Amniotic stem cell (primary cell): ENCODE measurements at places on chromosomes 1 and 21.

GRCh38 chr1:219444474-219444873 is 168.4 kb downstream of the ZC3H11B start:
- DNase-seq: no peak

- DNase-seq: no peak
These were observed 25.8 kb downstream of the PTPN14 start for GRCh38 chr1:214525535-214526019.

DNA sequence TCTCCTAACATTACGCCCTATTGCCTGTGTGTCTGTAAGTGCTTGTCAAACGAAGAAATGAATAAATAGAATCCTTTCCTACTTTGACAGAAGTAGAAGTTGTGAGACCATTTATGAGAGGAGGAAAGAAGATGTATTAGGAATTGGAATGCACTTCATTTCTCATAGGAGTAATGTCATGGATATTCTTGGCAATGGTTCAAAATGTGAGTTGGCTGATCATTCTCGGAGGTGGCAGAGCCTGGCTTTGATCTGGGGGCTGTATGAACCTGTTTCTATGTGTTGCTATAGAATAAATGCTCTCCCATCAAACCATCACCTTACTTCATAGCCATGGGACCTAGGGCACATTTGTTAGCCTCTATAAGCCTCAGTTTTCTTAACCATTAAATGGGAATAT is 10.1 kb upstream of the SERBP1 start:
- DNase-seq: no peak

- DNase-seq: no peak
These were observed 19.7 kb downstream of the ENSA start for GRCh38 chr1:150609732-150610131.

GRCh38 chr1:186188736-186189135 is 186.3 kb downstream of the TPR start:
- DNase-seq: no peak

DNA sequence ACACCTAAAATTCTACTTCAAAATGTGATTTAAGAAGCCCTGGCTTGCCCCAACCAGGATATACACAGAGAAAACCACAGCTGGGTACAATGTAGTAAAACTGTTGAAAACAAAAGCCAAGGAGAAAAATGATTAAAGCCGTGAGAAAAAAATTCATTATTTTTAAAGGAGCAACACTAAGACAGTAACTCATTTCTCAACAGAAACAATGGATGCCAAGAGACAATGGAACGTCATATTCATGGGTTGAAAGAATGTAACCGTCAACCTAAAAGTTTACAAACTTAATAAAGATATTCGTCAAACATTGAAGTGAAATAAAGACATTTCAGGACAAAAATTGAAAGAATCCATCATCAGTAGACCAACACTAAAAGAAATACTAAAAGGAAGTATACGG is 340.9 kb downstream of the KIF26B start:
- DNase-seq: no peak

DNA sequence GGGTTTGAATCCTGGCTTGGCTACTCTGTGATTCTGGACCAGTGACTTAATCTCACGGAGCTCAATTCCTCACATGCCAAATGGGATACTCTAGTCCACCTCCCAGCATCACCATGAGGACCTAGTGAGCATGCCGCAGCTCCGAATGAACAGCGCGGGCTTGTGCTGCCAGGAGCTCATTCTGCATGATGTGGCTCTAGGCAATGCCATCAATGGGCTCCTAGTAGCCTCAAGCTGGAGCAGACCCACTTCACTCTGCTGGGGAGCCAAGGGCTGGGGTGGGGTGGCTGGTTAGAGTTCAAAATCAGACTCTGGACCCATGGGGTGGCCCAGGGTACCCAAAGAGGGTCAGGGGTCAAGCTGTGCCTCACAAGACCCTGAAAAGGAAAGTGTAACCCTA is 41.5 kb downstream of the CDK18 start:
- DNase-seq: no peak

- no peak for DNase-seq
These were observed 3.3 kb downstream of the DPH5 start for GRCh38 chr1:101022294-101022693.

DNA sequence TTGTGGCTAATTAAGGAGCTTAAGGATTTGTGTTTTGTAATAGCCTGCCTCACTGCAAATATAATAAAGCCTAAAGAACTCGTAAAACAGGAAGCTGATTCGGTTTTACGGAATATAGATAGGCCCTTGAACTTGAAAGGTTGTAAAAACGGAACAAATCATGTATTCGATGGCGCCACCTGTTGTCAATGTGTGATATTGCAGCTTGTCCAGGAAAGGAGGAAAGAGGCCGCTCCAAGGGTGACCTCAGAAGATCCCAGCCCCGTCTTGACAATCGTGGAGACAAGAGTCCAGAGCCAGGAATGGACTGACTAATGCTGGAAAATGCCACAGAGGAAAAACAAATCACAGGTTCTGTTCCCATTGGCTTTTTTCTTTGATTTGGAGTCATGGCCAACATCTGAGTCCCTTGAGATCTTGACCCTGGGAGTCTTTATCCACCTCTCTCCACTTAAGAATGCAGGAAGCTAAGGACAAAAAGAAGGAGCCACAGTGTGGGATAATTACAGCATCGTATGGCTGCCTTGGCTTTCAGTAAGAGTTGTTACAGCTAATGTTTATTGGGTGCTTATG is 7.0 kb upstream of the IGSF21 start:
- no peak for DNase-seq

GRCh38 chr1:213107613-213108012 is 56.6 kb downstream of the RPS6KC1 start:
- no peak for DNase-seq

GRCh38 chr1:227003165-227003564 is 63.1 kb downstream of the COQ8A start:
- DNase-seq: no peak

DNA sequence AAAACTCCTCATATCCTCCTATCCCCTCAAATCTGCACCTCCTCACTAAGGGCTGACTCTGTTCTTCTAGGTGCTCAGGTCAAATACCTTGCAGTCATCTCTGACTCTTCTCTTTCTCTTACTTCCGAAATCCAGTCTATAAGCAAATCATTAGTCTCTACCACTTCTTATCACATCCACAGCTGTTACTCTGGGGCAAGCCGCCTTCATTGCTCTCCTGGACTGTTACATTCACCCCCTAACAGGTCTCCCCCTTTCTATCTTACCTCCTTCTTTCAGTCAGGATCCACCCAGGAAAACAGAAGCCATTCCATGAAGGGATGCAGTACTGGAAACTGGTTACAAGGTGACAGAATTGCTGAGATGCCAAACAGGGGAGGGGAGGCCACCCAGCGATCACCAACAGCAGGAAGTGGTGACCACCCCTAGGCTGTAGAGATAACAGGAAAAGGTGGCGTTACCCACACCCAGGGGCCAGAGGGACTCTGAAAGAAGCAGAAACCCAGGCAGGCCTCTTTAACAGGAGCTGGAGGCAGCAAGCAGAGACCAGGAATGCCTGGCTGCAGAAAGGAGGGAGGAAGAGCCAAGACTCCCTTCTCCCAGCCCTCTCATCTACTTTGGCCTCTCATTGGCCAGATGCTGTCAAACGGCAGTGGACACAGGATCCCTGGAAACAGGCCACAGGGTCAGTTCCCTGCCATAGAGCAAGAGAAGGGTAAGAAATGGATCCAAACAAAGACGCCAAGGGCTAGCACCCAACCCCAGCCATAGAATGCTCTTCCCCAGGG is 55.5 kb upstream of the FOXO6 start:
- no peak for DNase-seq

GRCh38 chr1:76075877-76076276 is 1.3 kb downstream of the ST6GALNAC3 start:
- no peak for DNase-seq

GRCh38 chr1:217059401-217059800 is 336.2 kb upstream of the ESRRG start:
- DNase-seq: no peak

- no peak for DNase-seq
These were observed 244.6 kb upstream of the DMRTA2 start for GRCh38 chr1:50667710-50668356.

DNA sequence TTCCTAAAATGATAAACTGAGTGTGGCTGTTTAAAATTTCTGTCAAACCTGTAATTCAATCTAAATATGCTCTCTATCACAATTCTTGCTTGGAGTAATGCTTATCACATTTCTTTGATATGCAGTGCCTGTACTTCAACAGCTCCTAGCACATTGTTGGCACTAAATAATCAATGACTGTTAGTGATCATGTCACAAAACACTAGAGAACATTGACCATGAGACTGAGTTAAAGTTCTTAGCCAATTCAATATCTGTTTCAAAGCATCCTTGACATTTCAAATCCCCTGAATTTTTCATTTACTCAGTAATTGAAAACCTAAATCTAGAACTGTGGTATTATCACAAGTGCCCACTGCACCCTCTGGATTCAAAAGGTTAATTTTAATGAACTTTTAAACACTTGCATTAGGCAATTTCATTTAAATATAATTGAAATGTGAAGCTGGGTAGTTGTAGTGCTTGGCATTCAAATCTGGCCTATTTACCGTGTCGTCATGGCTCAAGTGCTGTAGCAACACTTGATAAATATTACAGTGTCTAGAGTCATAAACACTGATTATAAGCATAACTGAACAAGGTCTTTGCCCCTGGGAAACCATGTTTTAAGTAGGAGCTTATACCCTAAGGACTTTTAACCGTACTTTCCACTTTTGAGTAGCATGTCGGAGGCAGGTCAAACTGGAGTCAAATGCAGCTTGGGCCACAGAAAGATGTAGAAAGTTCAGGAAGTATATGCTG is 143.6 kb downstream of the LRRC7 start:
- DNase-seq: no peak

DNA sequence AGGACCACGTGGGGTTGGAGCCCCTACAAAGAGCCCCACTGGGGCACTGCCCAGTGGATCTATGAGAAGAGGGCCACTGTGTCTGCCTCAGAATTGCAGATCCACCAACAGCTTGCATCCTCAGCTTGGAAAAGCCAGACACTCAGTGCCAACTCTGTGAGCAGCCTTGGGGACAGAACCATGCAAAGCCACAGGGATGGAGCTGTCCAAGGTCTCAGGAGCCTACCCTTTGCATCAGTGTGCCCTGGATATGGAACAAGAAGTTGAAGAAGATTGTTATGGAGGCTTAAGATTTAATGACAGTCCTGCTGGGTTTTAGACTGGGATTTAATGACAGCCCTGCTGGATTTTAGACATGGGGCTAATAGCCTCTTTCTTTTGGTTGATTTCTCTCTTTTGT is 1670.9 kb downstream of the PLA2G4A start:
- DNase-seq: no peak

- no peak for DNase-seq
These were observed 71.9 kb upstream of the GOLT1A start for GRCh38 chr1:204285436-204286305.

GRCh38 chr1:62434618-62435001 is 2.2 kb upstream of the USP1 start:
- DNase-seq: no peak
